ENCODE measurements at places on chromosomes 7 and 10.

DNA sequence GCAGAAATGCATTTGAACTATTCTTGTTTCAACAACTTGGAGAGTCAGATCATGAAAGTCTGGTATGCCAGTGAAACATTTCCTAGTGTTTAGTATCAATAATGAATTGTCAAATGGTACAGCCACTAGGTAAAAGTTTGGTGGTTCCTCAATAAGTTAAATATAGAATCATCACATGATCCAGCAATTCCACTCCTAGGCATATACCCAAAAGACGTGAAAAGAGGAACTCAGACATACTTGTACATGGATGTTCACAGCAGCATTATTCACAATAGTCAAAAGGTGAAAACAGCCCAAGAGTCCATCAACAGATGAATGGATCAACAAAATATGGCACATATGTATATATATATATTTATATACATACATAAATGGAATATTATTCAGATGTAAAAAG, 67.0 kb upstream of the HPS1 start:
- DNase-seq, result no peak

- DNase-seq, result no peak
Measured at GRCh38 chr7:155489158-155489840, 31.4 kb downstream of the EN2 start.

- DNase-seq, result no peak
Measured at GRCh38 chr10:31102421-31102820, 70.8 kb upstream of the ZNF438 start.

GRCh38 chr10:58054881-58055280, 212.8 kb downstream of the IPMK start:
- no peak for DNase-seq

DNA sequence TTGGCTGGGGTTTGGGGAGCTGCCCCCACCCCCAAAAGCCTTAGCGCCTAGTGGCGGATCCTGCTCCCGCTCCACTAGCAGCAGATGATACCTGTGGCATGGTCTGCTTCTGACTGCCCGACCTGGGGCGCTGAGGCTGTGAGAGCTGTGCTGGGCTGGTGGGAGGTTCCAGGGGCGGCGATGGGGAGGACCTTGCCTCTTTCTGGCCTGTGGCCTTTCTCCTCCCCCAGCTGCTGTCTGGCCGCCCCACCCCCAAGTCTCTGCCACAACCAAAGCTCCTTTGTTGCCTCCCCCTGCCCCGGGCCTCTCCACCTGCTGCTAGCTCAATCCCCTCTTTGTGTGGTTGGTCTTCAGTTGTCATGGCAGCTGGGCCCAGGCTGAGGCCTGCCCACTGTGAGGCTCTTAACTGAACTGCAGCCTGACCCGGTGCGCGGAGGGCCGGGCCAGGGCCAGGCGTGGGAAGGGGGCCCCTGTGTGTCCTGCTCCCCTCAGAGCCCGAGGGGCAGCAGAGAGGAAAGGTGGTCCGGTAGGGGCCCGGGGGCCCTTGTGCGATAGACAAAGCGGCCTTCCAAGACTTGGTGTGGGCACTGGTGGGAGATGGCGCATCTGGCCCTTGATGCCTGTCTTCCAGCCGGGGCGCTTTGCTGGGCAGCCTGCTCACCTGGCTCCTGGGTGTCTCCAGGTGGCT, 4.7 kb downstream of the ZNF775 start:
- no peak for DNase-seq

DNA sequence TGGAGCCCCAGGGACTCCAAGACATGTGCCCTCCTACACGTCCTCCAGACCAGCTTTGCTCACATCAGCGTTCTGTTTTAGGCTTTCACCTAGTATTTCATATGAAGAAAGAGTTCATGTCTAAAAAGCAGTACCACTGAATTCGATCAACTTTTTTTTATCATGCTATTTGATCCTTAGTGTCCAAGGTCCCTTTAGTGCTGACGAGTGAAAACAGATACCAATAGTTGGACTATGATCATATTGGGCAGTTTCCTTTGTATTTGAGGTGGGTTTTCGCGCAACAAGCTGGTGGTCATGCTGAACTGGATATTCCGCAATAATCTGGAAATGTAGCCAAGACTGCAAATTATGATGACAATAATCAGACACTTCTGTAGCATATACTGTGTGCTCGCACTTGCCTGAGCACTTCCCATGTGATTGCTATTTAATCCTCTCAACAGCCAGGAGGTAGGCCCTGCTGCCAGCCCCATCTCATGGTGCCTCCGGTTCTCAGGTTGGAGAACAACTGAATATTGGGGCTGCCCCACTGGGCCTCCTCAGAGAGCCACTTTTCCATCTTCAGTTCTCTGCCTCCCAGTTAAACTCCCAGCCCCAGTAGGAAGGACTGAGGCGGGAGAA, 65.9 kb downstream of the RBM20 start:
- DNase-seq, result no peak

DNA sequence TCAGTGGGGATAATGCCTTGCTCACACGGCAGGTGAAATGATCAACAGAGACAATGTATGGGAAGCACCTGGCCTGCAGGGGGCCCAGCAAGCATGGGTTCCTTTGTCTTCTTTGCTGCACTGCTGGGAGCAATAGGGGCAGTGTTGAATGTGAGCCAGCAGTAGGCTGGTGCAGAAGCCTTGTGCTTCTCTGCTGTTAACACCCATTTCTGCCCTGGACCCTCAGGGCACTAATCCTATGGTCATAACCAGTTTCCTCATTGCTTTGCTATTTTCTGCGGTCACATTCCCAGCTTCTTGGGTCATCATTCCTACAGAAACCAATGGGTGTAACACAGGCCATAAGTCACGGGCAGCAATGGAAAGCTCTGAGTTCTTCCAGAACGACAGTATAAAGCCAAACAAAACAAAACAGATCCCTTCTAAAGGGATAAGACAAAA, 10.9 kb upstream of the LGI1 start:
- no peak for DNase-seq

- DNase-seq, result peak; percentile 18
Measured at GRCh38 chr7:77696643-77697534, 630 bp downstream of the RSBN1L start.

GRCh38 chr7:135236727-135237126, 3.1 kb downstream of the STRA8 start:
- DNase-seq, result no peak

DNA sequence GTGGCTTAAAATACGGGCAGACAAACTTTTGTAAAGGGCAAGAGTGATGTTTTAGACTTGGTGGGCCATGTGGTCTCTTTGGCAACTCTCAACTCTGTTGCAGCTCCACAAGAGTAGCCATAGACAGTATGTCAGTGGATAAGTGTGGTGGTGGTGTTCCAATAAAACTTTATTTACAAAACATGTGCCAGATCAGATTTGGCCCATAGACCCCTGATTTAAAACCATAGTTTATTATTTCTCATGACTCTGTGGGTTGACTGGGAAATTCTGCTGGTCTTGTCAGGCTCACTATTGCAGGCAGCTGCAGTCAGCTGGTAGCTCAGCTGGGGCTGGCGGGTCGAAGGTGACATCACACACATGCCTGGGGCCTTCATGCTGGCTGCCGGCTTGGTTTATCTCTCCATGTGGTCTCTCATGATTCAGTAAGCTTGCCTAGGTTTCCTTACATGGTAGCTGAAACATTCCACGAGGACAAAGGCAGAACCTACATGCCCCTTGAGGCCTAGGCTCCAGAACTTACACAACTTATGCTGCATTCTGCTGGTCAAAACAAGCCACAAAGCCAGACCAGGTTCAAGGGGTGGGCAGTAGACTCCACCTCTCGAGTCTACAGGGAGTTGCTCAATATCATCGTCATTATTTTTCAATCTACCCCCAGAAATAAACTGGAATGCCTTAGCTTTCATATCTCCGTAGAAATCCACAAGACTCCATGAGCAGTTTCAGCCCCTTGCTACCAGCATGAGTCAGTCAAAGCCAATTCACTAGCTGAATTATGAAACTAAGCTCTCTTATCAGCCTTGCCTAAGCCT, 245.7 kb downstream of the WDR11 start:
- DNase-seq, result no peak

DNA sequence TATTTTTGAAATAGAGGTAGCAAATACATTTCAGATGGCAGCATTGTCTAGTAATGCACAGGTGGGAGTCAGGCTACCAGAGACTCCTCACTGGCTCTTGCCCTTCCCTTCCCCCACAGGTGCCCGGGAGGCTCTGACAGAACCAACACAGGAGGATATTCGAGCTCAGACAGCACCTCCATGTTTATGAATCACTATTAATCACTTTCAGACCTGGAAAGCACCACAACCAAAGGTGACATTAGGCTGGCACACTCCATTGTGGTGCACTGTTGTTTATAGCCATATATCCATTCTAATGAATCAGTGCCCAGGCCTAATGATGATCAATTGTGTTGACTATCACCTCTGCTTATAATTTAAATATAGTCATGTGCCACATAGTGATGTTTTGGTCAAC, 107.8 kb upstream of the NAMPT start:
- DNase-seq, result no peak

DNA sequence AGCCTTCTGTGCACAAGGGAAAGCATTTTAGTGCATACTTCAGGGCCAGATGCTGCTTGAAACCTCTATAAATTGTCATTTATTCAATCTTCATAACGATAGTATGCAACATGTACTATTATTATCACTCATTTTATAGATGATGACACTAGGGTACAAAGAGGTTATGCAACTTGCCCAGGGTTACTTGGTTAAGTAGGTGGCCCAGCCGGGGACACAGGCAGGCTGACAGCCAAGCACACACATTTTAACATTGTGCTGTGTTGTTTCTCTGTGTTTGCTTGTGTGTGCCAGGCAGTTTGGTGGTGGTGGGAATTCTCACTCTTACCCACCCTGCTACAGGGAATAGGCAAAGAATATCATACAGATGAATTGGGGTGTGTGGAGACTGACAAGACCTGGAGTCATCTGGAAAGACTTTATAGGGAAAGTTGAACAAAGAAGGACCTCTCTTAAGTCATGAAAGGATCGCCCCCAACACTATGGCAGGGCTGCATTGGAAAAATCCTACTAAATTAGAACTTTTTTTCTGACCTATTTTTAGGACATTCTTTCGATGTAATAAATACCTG, 98.9 kb downstream of the MKX start:
- no peak for DNase-seq

GRCh38 chr10:2137549-2138174, 400.3 kb upstream of the ADARB2 start:
- DNase-seq, result no peak

GRCh38 chr10:123574109-123574698, 92.0 kb upstream of the GPR26 start:
- no peak for DNase-seq

DNA sequence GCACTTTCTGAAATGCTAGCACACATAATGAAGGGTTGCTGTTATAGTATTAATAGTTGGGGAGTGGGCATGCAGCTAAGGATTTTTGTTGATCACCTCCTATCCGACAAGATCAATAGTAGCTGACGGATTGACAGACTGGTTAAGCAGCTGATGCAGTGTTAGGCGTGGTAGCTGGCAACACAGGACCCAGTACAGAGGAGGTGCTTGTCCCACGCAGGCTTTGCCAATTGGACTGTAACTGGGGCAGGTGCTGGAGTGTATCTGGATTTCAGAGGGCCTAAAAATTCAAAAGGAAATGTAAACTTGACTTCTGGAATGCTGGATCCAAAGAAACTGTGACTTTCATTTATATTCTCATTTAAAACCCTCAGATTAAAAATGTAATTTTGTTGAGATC, 340.9 kb downstream of the SORCS3 start:
- DNase-seq, result no peak

DNA sequence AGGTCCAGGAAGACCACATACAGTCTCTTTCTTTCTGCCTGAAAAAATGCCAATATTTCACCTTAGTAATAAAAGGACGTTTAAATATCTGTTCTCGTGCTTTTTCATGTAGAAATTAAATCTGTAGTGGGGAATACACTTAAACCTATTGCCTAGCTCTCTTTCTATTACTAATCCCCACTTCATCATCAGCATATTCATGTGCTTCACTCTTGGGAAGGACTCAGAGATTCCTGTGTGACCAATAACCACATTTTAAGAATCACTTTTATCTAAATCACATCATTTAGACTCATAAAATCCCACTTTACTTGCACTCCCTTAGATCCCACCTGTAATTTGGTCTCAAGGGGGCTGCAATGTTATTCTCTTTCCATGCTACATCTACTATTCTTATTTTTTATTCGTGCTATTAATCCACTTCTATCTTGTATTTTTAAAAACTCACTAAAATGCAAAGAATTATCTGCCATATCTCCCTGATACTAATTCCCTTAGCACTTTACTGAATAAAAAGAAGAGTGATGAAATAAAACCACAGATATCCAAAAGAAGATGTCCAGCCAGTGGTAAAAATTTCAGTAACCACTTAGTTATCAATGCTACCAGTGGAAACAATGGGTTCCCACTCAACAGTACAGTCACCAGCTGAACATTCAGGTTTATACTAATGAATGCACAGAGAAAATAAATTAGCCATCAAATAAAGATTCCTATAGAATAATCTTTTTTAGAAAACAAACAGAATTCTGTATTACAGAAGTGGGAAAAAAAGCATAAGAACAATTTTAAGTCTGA, 102.1 kb downstream of the PPP1R17 start:
- DNase-seq, result no peak

- DNase-seq, result no peak
Measured at GRCh38 chr10:126448091-126448490, 59.8 kb upstream of the ADAM12 start.

DNA sequence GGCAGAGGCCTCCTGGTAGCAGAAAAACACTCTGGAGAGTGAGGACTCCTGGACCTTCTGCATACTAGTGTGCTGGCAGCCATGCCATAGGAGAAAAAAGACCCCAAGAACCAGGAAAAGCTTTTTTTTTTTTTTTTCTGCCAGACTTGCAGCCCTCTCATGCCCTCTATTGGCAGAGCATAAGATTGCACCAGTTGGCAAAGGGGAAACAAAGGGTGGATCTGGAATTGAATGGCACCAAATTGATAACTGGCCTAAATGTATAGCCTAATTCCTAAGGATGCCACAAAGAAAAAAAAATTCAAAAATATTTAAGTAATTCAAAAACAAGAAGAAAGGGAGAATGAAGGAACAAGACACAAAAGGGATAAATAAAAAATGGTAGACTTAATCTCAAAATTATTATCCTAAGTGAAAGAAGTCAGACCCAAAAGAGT, 112.5 kb upstream of the GHITM start:
- DNase-seq, result no peak

GRCh38 chr7:133429371-133429770, 176.5 kb downstream of the EXOC4 start:
- DNase-seq, result no peak

- DNase-seq, result no peak
Measured at GRCh38 chr7:143117395-143117794, 14.5 kb upstream of the PIP start.

- DNase-seq, result no peak
Measured at GRCh38 chr7:36301914-36302771, 87.5 kb upstream of the ANLN start.

DNA sequence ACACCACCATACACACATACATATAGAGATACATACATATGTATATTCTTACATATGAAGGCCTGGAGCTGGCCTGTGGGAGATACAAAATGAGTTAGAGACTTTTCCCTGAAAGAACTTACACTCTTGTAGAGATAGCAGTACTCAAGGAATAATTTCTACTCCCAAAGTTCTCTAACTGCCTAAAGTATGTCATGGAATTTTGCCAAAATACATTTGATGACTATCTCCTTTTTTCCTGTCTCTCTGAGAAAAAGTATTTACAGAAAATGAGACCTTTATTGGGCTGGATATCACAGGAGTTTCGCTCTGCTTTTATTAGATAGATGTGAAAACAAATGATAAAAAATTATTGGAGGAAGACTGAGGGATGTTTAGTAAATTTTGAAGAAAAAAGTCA, 220.1 kb downstream of the POU6F2 start:
- DNase-seq, result no peak

- DNase-seq, result no peak
Measured at GRCh38 chr7:157799076-157799685, 462.4 kb downstream of the DNAJB6 start.

- DNase-seq, result no peak
Measured at GRCh38 chr10:43250615-43251418, 16.0 kb downstream of the RASGEF1A start.

All from stimulated activated CD4-positive, alpha-beta T cell treated with anti-CD3 and anti-CD28 coated beads, Interleukin-15, amount 100 ng/mL, for 1 hour (primary cell).